ENCODE measurements at places on chromosomes 1 and 21. TPM values are rescaled to one million over a fixed set of nuclear protein-coding genes. Genes with fewer than 3 reads are reported as not detected.
A peak's percentile ranks its signal among the peaks of the same experiment; 100 is the strongest.

The DIO1 gene
- total RNA-seq = not detected

DNA sequence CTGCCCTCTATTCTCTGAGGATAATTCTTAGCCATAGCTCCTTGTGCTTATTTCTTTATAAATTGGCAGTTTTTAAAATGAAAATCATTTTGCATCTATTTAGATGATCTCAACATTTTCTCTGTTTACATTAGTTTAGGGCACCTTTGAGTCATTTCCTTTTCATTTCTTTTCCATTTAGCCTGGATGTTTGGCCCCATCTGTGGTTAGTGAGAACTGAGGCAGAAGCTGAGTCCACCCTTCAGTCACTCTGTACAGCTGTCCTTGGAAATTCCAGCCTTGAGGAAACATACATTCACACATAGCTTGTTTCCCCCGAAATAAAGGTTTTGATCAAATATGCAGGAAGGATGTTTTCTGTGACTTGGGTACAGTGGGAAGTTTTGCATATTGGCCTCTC lies 123.7 kb downstream of the NTNG1 start:
- ATAC-seq = no peak

DNA sequence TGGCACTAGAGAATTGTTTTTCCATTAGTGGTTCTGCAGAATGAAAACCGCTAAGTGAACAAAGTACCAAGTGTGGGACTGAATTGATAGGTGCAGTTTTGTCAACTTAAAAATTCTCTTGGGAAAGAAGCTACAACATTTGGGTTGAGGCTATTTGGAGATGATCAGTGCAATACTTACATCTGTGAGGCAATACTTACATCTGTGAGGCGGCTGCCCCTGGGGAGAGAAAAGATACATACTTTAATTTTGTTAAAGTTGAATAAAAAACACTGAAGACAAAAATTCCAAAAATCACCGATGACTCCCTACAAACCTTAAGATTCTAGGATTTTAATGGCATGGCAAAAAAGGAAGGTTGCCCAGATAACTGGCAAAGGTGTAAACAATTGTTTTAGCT lies 1.7 kb downstream of the CFAP410 start:
- no peak for ATAC-seq

GRCh38 chr1:150545486-150546032 lies 3.6 kb upstream of the ADAMTSL4 start:
- no peak for ATAC-seq

DNA sequence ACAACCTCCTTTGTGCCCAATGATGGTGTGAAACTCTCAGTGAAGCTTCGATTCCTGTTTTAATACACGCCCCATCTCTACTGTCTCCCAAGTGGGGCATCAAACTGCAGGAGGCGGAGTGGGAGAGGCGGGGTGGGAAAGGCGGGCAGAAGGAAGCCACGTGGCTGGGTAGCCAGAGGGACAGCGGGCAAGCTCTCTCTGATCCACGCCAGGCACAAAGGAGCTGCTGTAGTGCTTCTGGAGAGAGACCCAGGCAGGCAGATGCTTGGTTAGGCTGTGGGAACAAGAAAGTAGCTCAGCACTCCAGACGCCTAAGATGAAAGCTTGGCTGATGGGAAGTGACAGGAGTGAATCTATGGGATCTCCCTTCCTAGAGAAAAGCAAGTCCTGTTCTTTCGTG lies 25.7 kb downstream of the TRIM67 start:
- ATAC-seq = no peak

The KCNN3 gene
- 13.7 TPM for total RNA-seq

DNA sequence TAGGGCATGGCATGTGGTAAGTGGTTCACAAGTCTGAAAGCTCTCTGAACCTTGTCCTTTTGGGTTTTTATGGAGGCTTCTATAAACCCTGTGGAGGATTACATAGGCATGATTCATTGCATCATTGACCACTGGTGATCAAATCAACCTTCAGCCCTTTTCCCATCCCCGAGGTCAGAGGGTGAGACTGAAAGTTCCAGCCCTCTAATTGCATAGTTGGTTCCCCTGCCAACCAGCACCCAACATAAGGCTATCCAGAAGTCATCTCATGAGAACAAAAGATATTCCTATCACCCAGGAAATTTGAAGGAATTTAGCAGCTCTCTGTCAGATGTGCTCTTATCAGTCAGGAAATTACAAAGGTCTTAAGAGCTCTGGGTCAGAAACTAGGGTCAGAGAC lies 89.5 kb upstream of the ARTN start:
- no peak for ATAC-seq

GRCh38 chr1:24498589-24498988 lies 4.0 kb upstream of the RCAN3 start:
- no peak for ATAC-seq

- peak; percentile 87 for ATAC-seq
Measured at GRCh38 chr1:55580845-55581332, 365.7 kb upstream of the USP24 start.

GRCh38 chr1:89762779-89763648 lies 57.8 kb upstream of the LRRC8D start:
- peak; percentile 95 for ATAC-seq

The AMY1A gene
- not detected for total RNA-seq

DNA sequence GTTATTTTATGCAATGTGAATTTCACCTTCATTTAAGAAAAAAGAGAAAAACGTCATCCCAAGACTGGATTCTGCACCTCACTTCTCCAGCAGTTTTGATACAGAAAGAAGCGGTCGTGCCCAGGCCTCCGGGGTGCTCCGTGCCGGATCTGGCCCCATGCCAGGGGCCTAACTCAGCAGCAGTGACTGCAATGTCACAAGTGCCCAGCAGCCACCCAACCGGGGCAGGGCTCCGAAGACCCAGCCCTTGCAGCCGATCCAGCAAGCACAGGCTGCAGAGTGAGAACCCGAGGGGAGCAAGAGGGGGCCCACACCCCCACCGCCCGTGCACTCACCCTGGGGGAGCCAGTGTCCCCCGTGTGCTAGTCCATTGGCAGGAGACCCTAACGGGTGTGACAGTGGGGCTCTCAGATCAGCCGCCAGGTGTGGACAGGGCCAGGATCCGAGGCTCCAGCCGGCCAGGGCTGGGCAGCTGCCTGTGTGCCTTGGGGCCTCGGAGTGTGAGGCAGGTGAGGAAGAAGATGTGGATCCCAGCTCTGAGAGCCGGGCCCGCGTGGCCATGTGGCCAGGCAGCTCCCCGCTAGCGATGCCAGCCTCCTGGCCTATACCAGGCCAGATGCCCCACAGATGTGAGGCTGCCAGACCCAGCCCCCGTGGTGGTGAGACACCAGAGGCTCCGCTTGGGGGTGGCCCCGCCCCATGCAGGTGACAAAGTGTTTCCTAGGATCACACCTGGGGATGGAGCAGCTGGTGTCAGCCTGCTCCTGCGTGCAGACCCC lies 60.6 kb downstream of the MEGF6 start:
- no peak for ATAC-seq

- ATAC-seq = no peak
Measured at GRCh38 chr1:183912265-183912886, 107.5 kb downstream of the RGL1 start.

The CLCA1 gene
- not detected for total RNA-seq

GRCh38 chr1:18011703-18012102 lies 95.9 kb upstream of the IGSF21 start:
- no peak for ATAC-seq

- no peak for ATAC-seq
Measured at GRCh38 chr1:204292740-204293139, 67.0 kb downstream of the PLEKHA6 start.

DNA sequence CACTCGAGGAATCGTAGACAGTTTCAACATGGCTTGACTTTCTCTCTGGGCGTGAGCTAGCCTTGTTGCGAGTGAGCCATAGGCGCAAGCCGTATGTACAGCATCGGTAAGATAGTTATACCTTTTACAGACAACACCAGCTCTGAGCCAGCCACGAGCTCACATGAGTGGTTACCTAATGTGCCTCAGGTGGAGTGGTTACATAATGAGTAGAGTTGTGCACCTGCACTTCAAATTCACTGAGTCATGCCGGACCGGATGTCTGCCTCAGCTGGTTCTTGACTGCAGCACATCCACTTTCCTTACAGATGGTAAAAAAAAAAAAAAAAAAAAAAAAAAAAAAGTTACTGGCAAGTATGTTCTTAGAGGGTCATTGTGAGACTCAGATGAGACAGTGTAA lies 360.4 kb upstream of the NR5A2 start:
- no peak for ATAC-seq

The RGS8 gene
- total RNA-seq = not detected

GRCh38 chr1:116572771-116573430 lies 2.1 kb upstream of the CD58 start:
- ATAC-seq = no peak

DNA sequence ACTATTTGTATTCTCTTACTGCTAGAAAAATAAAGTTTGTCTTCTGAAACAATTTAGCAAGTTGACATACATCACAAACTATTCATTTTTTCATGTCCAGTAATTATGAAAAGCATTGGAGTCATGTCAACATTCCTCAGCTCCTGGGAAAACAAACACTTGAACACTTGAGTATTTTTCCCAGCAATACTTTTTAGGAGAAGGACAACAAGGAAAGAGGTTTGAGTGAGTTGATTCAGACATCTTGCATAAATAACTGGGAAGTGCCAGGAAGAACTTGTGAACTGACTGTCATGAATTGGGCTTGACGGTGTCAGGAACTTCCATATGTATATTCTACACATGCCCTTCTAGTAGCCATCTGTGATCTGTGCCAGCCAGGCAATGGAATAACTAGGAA lies 195.6 kb downstream of the HMCN1 start:
- ATAC-seq = no peak

DNA sequence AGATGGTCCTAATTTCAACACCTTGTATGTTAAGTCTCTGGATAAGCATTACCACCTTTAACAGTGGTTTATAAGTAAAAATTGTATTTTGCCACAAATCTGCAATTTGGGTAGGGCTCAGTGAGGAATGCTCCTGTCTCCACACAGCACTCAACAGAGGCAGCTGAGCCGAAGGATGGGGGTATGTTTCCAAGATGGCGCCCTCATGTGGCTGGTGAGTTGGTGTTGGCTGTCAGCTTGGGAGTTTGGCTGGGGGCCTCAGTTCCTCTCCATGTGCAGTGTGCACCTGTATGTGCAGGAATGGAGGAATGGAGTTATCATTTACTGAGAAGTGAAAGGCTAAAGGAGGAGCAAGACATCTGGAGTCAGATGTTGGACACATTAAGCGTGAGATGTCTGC lies 136.8 kb downstream of the GABPA start:
- no peak for ATAC-seq

GRCh38 chr1:192805832-192806323 lies 3.0 kb upstream of the RGS2 start:
- ATAC-seq = no peak

DNA sequence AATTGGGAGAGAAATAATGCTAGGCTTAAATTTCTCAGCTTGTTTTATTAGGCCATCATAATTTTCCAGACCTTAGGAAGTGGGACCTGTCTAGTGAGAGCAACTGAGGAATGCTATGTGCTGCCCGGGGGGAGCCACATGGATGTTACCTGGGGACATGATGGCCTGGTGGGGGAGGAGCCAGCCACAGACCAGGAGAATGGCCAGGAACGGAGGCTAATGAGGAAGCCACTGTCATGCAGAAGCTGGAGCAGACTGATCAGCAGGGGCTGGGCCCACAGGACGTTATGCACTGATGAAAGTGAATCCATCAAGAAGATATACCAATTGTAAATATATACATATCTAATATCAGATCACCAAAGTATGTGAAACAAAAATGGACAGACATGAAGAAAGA lies 4.6 kb upstream of the KRTAP10-1 start:
- no peak for ATAC-seq

- ATAC-seq = no peak
Measured at GRCh38 chr1:229086091-229086490, 184.8 kb upstream of the RAB4A start.

The ACTA1 gene
- 0.42 TPM for total RNA-seq
